ENCODE measurements at places on chromosomes 5 and 9.

GRCh38 chr5:36444582-36445418 is 143.1 kb upstream of the RANBP3L start:
- no peak overlapping the region for H3K4me3 ChIP-seq
- no peaks in the 10 kb centered on the region for H3K27me3 ChIP-seq

- no peak for DNase-seq
- no peak overlapping the region for H3K4me3 ChIP-seq
- H3K27ac ChIP-seq = no peak overlapping the region
- H3K36me3 ChIP-seq = no peaks in the 10 kb centered on the region
Observed at GRCh38 chr5:31237174-31237573, 43.7 kb downstream of the CDH6 start.

GRCh38 chr5:125065741-125066140 is 319.3 kb upstream of the ZNF608 start:
- no peak for DNase-seq
- H3K36me3 ChIP-seq = no peaks in the 10 kb centered on the region
- H3K4me1 ChIP-seq = peaks cover 16% of the 10 kb centered on the region
- H3K27ac ChIP-seq = peak overlapping the region; percentile 43
- H3K4me3 ChIP-seq = no peak overlapping the region
- no peaks in the 10 kb centered on the region for H3K27me3 ChIP-seq

- no peak overlapping the region for H3K27ac ChIP-seq
- no peaks in the 10 kb centered on the region for H3K4me1 ChIP-seq
- H3K27me3 ChIP-seq = no peaks in the 10 kb centered on the region
- DNase-seq = no peak
- no peaks in the 10 kb centered on the region for H3K36me3 ChIP-seq
Observed at GRCh38 chr9:101636247-101636646, 41.5 kb upstream of the PPP3R2 start.

- DNase-seq = no peak
- no peaks in the 10 kb centered on the region for H3K36me3 ChIP-seq
- no peaks in the 10 kb centered on the region for H3K27me3 ChIP-seq
- no peak overlapping the region for H3K4me3 ChIP-seq
- H3K4me1 ChIP-seq = no peaks in the 10 kb centered on the region
Observed at GRCh38 chr5:17327048-17327625, 109.7 kb downstream of the BASP1 start.

- H3K36me3 ChIP-seq = no peaks in the 10 kb centered on the region
- no peak overlapping the region for H3K27ac ChIP-seq
- H3K27me3 ChIP-seq = no peaks in the 10 kb centered on the region
- no peaks in the 10 kb centered on the region for H3K4me1 ChIP-seq
- no peak overlapping the region for H3K4me3 ChIP-seq
Observed at GRCh38 chr9:77843076-77843870, 188.3 kb downstream of the GNAQ start.

GRCh38 chr9:127319366-127320114 is 55.0 kb downstream of the GARNL3 start:
- no peaks in the 10 kb centered on the region for H3K27me3 ChIP-seq
- DNase-seq = no peak
- no peaks in the 10 kb centered on the region for H3K4me1 ChIP-seq
- H3K4me3 ChIP-seq = no peak overlapping the region

- H3K36me3 ChIP-seq = no peaks in the 10 kb centered on the region
- no peaks in the 10 kb centered on the region for H3K27me3 ChIP-seq
- H3K4me1 ChIP-seq = no peaks in the 10 kb centered on the region
- no peak overlapping the region for H3K27ac ChIP-seq
Observed at GRCh38 chr9:74534841-74535240, 37.7 kb downstream of the RORB start.

DNA sequence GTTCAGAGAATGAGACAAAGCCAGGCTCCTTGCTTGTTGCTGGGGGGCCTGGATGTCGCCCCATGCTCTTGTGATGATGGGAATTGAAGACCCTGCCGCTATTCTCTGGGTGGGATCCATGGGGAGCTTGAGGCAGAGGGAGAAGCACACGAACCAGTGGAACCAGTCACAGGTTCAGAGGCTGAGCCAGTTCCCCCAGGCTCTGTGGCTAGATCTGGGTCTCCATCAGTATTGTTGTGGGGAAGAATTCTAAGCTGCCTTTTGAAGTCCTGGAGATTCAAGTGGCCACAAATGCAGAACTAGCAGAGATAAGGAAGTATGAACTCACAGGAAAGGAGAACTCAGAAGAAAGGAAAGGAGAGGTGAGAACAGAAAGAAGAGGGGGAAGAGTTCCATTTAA is 219.4 kb downstream of the MSX2 start:
- no peak overlapping the region for H3K27ac ChIP-seq
- H3K4me3 ChIP-seq = no peak overlapping the region
- H3K4me1 ChIP-seq = no peaks in the 10 kb centered on the region
- no peak for DNase-seq
- no peaks in the 10 kb centered on the region for H3K27me3 ChIP-seq

DNA sequence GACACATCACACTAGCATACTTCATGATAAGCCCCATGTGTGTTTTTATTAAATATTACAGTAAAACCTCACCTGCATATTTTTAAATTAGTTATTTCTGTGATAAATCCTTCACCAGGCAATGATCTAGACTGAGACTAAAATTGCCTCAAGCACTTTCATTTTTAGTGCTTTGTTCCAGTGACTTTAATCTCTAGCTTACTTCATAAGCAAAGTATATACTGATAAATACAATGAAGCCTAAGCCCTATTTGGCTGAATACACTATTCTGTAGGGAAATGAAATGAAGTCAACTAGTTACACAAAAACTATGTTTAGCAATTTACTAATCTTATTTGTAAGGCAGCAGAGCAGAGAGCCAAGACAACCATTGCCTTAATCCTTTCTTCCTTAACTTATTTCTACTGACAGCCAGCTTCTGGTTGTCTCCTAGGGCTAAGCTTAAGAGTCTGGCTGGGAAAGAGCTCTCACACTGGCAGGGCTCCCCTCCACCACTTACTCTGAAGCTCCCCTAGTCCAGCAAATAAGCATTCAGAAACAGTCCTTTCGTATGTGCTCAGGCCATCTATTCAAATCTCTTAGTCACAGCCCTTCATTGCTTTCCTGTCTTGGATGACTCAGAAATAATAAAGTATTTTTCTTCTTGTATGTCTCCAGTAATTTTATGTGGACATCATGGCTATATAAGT is 31.4 kb upstream of the MTAP start:
- H3K36me3 ChIP-seq = no peaks in the 10 kb centered on the region
- H3K27ac ChIP-seq = no peak overlapping the region
- H3K27me3 ChIP-seq = no peaks in the 10 kb centered on the region
- no peaks in the 10 kb centered on the region for H3K4me1 ChIP-seq
- no peak overlapping the region for H3K4me3 ChIP-seq

GRCh38 chr5:122182491-122182921 is 53.2 kb downstream of the ZNF474 start:
- H3K27ac ChIP-seq = no peak overlapping the region
- H3K27me3 ChIP-seq = no peaks in the 10 kb centered on the region
- no peaks in the 10 kb centered on the region for H3K36me3 ChIP-seq

- no peak overlapping the region for H3K27ac ChIP-seq
- H3K4me1 ChIP-seq = peaks cover 2% of the 10 kb centered on the region
- no peaks in the 10 kb centered on the region for H3K27me3 ChIP-seq
Observed at GRCh38 chr5:76544268-76544926, 78.8 kb downstream of the F2RL2 start.

GRCh38 chr9:95903398-95903797 is 27.9 kb downstream of the ERCC6L2 start:
- H3K27me3 ChIP-seq = no peaks in the 10 kb centered on the region
- DNase-seq = no peak
- no peak overlapping the region for H3K4me3 ChIP-seq
- no peaks in the 10 kb centered on the region for H3K4me1 ChIP-seq
- H3K27ac ChIP-seq = no peak overlapping the region

DNA sequence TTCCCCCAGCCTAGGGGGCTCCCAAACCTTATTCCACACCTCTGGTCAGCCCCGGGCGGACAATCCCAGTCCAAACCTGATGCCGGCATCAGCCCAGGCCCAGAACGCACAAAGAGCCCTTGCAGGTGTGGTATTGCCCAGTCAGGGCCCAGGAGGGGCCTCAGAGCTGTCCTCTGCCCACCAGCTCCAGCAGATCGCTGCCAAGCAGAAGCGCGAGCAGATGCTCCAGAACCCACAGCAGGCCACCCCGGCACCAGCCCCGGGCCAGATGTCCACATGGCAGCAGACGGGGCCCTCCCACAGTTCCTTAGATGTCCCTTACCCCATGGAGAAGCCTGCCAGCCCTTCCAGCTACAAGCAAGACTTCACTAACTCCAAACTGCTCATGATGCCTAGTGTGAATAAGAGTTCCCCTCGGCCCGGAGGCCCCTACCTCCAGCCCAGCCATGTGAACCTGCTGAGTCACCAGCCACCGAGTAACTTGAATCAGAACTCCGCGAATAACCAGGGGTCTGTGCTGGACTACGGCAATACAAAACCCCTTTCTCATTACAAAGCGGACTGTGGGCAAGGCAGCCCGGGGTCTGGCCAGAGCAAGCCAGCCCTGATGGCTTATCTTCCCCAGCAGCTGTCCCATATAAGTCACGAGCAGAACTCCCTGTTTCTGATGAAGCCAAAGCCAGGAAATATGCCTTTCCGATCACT is 27.6 kb upstream of the LTC4S start:
- H3K4me1 ChIP-seq = peaks cover 2% of the 10 kb centered on the region
- H3K27ac ChIP-seq = no peak overlapping the region
- H3K36me3 ChIP-seq = peaks cover 71% of the 10 kb centered on the region

GRCh38 chr5:14748180-14748900 is 83.8 kb downstream of the OTULIN start:
- peaks cover 1% of the 10 kb centered on the region for H3K4me1 ChIP-seq
- H3K36me3 ChIP-seq = peaks cover 11% of the 10 kb centered on the region
- DNase-seq = no peak
- no peaks in the 10 kb centered on the region for H3K27me3 ChIP-seq

- H3K4me3 ChIP-seq = no peak overlapping the region
- H3K27me3 ChIP-seq = no peaks in the 10 kb centered on the region
- H3K36me3 ChIP-seq = no peaks in the 10 kb centered on the region
- H3K4me1 ChIP-seq = peaks cover 15% of the 10 kb centered on the region
- DNase-seq = no peak
Observed at GRCh38 chr9:127076860-127077643, 45.4 kb downstream of the ANGPTL2 start.

- H3K4me3 ChIP-seq = no peak overlapping the region
- no peaks in the 10 kb centered on the region for H3K36me3 ChIP-seq
- H3K4me1 ChIP-seq = no peaks in the 10 kb centered on the region
- H3K27me3 ChIP-seq = no peaks in the 10 kb centered on the region
- H3K27ac ChIP-seq = no peak overlapping the region
- DNase-seq = no peak
Observed at GRCh38 chr5:120926471-120926870, 462.4 kb downstream of the PRR16 start.

- H3K36me3 ChIP-seq = no peaks in the 10 kb centered on the region
- no peak for DNase-seq
- no peak overlapping the region for H3K27ac ChIP-seq
Observed at GRCh38 chr9:85142496-85142911, 473.0 kb downstream of the NTRK2 start.

DNA sequence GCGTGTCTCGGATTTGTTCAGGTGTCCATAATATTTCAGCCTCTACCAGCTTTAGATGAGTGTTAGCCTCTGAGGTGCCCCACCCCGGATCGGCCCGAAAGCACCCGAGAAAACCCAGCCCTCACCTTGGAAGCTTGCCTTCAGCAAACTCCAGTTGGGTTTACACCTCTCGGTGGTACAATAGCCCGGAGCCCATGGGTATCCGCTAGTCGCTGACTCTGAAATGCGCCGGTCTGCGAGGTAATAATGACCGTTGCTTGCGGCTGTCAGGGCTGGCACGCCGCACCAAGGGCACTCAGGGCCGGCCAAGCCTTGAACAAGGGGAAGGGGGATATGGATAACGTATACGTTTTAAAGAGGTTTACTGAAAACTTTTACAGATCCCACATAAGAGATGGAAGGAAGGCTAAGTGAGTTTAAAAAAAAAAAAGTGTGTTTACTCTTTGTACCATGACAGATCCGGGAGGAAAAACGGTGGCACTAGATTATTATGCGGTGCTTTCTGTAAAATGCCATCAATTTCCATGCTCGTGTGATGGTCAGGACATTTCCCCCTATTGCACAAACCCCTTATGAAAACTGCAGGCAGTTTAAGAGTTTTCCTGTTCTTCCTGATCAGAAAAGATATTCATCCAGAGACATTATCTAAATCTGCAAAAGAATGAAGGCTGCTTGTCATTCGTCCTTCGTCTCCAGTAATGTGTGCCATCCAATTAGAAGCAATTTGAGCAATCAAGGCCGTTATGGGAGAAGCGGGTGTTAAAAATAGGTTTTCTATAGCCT is 124.2 kb downstream of the TMEM161B start:
- H3K27me3 ChIP-seq = peaks cover 80% of the 10 kb centered on the region
- H3K27ac ChIP-seq = no peak overlapping the region
- H3K4me3 ChIP-seq = no peak overlapping the region
- peak; percentile 17 for DNase-seq

DNA sequence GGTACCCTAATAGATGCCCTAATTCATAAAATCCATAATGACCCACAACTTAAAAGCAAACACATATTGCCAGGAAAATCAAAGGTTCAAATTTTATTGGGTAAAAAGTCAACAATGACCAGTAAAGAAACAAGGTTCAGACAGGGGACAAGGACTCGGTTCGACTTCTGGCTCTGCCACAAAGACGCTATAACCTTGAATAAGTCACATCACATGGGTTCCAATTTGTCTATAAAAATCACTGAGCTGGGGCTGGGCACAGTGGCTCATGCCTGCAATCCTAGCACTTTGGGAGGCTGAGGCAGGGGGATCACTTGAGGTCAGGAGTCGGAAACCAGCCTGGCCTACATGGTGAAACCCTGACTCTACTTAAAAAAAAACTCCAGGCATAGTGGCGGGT is 80.5 kb downstream of the SERINC5 start:
- H3K4me1 ChIP-seq = peaks cover 4% of the 10 kb centered on the region
- DNase-seq = no peak
- H3K4me3 ChIP-seq = no peak overlapping the region
- H3K27me3 ChIP-seq = no peaks in the 10 kb centered on the region
- no peaks in the 10 kb centered on the region for H3K36me3 ChIP-seq

DNA sequence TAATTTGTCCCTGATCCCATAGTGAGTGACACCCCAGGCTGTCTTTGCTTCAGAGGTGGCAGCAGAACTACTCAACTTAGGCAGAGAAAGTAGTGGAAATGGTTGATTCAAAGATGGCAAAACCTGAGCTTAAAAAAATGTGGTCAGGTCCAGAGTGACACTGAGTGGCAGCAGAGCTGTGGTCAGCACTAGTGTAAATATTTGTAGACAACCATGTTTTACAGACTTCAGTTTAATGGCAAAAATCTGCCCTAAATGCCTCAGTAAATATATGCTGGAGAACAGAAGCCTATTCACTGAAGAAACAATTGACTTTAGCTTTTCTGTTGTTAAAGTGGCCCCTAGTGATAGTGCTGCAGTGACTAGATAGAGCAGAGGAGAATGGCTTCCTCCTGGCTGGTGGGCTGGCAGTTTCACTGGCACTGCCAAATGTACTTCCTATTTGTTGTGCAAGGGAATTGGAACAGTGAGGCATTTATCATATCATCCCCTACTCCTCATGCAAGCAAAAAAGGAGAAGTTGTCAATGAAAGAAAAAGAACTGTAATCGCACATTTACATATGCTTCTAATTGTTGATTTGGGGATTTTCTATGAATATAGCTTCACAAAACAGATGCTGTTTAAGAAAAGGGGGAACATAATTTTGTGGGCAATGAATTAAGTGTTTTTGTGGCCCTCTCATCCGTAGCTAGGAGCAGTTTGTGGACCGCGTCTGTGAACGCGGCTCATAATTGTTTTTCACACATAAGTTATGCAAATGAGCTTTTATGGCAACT is 12.0 kb downstream of the PBX3 start:
- H3K4me1 ChIP-seq = peaks cover 16% of the 10 kb centered on the region
- peak overlapping the region; percentile 60 for H3K27ac ChIP-seq
- no peak for DNase-seq

All from neuronal stem cell (in vitro differentiated cells).